CD4-positive, alpha-beta memory T cell (primary cell): ENCODE measurements at places on chromosomes 3 and 15.

DNA sequence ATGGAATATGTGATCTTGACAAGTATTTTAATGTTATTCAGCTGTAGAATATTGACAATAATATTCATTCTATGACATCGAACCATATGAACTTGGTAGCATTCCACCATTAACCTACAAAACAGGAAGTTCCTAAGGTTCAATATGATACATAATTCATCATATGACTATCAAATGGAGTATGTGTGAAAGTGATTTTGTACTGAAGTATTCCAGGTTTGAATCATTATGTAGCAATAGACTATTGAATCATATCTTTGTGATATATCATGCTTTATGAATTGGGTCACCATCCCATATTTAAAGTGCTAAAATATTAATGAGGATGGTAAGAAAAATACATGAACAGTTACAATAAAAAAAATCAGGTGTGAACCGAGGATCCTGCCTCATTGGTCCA lies 95.1 kb downstream of the TP63 start:
- H3K27me3 ChIP-seq = no peaks in the 10 kb centered on the region
- H3K4me3 ChIP-seq = no peak overlapping the region
- H3K4me1 ChIP-seq = no peaks in the 10 kb centered on the region
- no peaks in the 10 kb centered on the region for H3K36me3 ChIP-seq
- no peak for DNase-seq
- H3K27ac ChIP-seq = no peak overlapping the region

GRCh38 chr15:63499611-63500010 lies 4.8 kb upstream of the USP3 start:
- no peak overlapping the region for H3K4me3 ChIP-seq
- no peak for DNase-seq
- peaks cover 94% of the 10 kb centered on the region for H3K4me1 ChIP-seq
- H3K27me3 ChIP-seq = no peaks in the 10 kb centered on the region

DNA sequence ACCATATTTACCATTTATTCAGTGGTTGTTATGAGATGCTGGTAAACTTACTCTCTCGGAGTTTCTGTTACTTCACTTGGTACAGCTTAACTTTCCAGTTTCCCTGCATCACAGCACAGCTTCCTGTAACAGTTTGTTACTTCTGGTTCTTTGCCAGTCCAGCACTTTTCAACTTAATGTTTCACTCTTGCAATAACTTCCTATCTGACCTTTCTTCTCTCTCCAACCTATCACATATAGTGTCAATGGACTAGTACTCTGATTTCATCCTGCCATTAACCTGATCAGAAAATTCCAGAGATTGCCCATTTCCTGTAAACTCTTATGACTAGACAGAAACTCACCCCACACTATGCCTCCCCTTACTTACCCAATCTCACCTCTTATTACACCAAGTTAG lies 3.9 kb upstream of the ATP11B start:
- no peak overlapping the region for H3K27ac ChIP-seq
- DNase-seq = no peak
- H3K4me3 ChIP-seq = no peak overlapping the region
- peaks cover 4% of the 10 kb centered on the region for H3K27me3 ChIP-seq
- H3K4me1 ChIP-seq = no peaks in the 10 kb centered on the region

DNA sequence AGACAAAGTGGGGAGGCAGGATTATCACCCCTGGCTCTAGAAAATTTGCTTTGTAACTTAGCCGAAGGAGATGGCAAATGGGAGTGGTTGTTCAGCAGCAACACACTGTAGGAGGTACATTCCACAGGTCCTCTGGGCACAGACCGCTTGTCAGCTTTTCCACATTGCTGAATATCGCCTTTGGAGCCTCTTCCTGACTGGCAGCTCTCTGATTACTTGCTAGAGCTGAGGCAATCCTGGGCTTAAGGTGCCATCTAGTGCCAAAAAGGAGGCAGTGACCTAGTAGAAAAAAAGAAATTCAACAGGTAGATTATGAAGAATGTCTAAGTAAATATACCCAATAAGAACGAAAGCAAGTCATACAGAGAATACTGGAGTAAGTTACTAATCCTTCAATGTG lies 13.1 kb upstream of the SCN5A start:
- no peaks in the 10 kb centered on the region for H3K4me1 ChIP-seq
- no peaks in the 10 kb centered on the region for H3K36me3 ChIP-seq
- H3K27me3 ChIP-seq = no peaks in the 10 kb centered on the region
- DNase-seq = no peak
- no peak overlapping the region for H3K27ac ChIP-seq
- no peak overlapping the region for H3K4me3 ChIP-seq

DNA sequence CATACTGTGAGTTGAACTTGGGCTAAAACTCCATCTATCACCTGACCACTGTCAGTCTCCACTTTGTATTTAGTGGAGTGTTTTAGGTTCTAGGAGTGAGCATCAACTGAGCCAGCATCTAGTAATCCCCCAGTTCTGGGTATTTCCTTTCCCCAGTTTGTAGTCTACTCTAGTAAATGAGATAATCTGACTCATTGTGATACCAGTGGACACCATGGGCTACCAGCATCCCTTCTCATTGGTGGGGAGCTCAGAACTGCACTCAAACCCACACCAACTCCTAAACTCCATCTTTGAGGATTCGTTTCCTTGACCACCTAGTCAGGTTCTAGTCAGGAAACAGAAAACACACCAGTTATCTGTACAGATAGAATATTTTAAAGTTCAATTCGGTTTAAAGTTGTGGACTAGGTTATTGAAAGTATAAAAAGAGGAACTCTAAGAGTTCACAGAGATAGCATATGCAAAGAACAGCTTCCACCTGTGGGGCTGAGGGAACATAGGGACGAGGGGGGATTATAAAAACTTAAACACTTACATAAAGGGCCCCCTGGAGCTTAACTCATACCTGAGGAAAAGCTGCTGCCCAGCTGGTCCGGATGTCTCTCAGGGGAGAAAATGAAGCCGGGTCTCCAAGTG lies 36.0 kb downstream of the LEO1 start:
- H3K4me1 ChIP-seq = no peaks in the 10 kb centered on the region
- no peak overlapping the region for H3K4me3 ChIP-seq
- peaks cover 17% of the 10 kb centered on the region for H3K36me3 ChIP-seq
- no peak overlapping the region for H3K27ac ChIP-seq

GRCh38 chr3:46080969-46081345 lies 53.7 kb upstream of the XCR1 start:
- H3K27me3 ChIP-seq = no peaks in the 10 kb centered on the region
- H3K4me1 ChIP-seq = peaks cover 3% of the 10 kb centered on the region
- no peak overlapping the region for H3K4me3 ChIP-seq

GRCh38 chr3:133713347-133713746 lies 32.8 kb upstream of the TF start:
- H3K4me1 ChIP-seq = no peaks in the 10 kb centered on the region
- no peak overlapping the region for H3K27ac ChIP-seq
- H3K36me3 ChIP-seq = no peaks in the 10 kb centered on the region
- DNase-seq = no peak
- no peak overlapping the region for H3K4me3 ChIP-seq

- H3K27me3 ChIP-seq = no peaks in the 10 kb centered on the region
- H3K27ac ChIP-seq = peak overlapping the region; percentile 50
- no peaks in the 10 kb centered on the region for H3K36me3 ChIP-seq
- H3K4me3 ChIP-seq = peak overlapping the region; percentile 37
Observed at GRCh38 chr3:136885357-136886213, 23.6 kb downstream of the NCK1 start.

- H3K36me3 ChIP-seq = peaks cover 33% of the 10 kb centered on the region
- no peak overlapping the region for H3K4me3 ChIP-seq
- no peak for DNase-seq
- H3K4me1 ChIP-seq = no peaks in the 10 kb centered on the region
- H3K27ac ChIP-seq = no peak overlapping the region
Observed at GRCh38 chr15:78291052-78291451, 8.4 kb downstream of the SKIC8 start.

GRCh38 chr3:95725770-95726169 lies 1088.6 kb upstream of the EPHA6 start:
- no peaks in the 10 kb centered on the region for H3K36me3 ChIP-seq
- no peaks in the 10 kb centered on the region for H3K27me3 ChIP-seq
- H3K4me1 ChIP-seq = no peaks in the 10 kb centered on the region
- H3K27ac ChIP-seq = no peak overlapping the region
- H3K4me3 ChIP-seq = no peak overlapping the region

GRCh38 chr15:68352401-68353062 lies 75.0 kb downstream of the FEM1B start:
- H3K4me3 ChIP-seq = no peak overlapping the region
- H3K36me3 ChIP-seq = no peaks in the 10 kb centered on the region
- H3K27ac ChIP-seq = no peak overlapping the region
- H3K27me3 ChIP-seq = no peaks in the 10 kb centered on the region
- H3K4me1 ChIP-seq = no peaks in the 10 kb centered on the region

GRCh38 chr3:36944012-36944640 lies 728 bp downstream of the TRANK1 start:
- no peaks in the 10 kb centered on the region for H3K27me3 ChIP-seq
- H3K27ac ChIP-seq = peak overlapping the region; percentile 67
- peak overlapping the region; percentile 21 for H3K4me3 ChIP-seq

- no peak overlapping the region for H3K4me3 ChIP-seq
- H3K4me1 ChIP-seq = no peaks in the 10 kb centered on the region
- no peaks in the 10 kb centered on the region for H3K27me3 ChIP-seq
- H3K36me3 ChIP-seq = no peaks in the 10 kb centered on the region
Observed at GRCh38 chr15:83866692-83867091, 212.8 kb downstream of the ADAMTSL3 start.

DNA sequence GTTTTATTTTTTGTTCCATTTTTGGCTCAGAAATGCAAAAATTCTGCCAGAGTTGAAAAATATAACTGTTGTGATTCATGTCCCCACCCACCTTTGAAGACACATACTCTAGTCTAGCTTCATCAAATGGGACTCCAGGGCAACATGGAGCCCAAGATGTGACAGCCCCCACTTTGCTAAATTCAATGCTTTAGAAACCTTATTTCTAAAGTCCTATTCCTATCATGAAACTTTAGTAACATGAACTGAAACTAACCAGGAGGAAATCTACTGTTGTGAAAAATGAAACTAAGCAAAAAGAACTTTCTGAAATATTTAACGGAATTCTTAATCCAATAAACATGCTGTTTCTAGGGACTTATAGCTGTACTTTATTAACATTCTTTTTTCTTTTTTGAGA lies 20.3 kb downstream of the UBP1 start:
- H3K27me3 ChIP-seq = no peaks in the 10 kb centered on the region
- peaks cover 6% of the 10 kb centered on the region for H3K36me3 ChIP-seq

- no peaks in the 10 kb centered on the region for H3K36me3 ChIP-seq
- DNase-seq = peak; percentile 51
- no peak overlapping the region for H3K4me3 ChIP-seq
- no peaks in the 10 kb centered on the region for H3K4me1 ChIP-seq
Observed at GRCh38 chr15:89760303-89761008, 9.4 kb upstream of the MESP1 start.

DNA sequence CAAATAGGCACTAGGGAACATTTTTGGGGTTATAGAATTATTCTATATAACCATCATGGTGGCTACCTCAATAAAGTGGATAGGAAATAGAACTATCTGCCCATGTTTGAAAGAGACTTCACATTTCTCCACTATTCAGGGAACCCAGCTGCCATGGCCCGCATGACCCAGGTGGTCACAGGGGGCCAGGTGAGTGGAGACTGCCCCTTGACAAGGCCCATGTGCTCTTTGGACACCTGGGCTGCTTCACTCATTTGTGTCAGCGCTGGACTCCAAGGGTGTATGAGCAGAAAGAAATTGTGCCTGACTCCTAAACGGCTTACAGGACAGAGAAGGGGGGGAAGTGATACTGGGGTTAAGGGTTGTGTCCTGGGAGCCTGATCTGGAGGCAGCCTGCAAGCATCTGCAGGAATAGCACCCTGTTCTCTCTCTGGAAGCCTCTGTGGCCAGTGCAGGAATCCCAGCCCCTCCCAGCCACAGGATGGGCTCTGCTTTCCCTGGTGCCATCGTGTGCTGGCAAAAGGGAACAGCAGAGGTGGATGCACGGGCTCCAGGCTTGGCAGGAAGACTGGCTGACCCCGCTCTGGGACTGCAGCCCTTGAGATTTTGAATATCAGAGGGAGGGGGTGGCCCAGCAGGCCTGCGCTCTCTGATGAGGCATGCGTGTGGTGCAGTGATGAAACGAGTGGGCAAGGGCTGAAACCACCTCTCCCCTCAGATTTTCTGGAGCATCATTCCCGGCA lies 9.1 kb upstream of the C3orf22 start:
- no peak overlapping the region for H3K27ac ChIP-seq
- DNase-seq = no peak
- no peaks in the 10 kb centered on the region for H3K36me3 ChIP-seq
- H3K27me3 ChIP-seq = no peaks in the 10 kb centered on the region
- H3K4me3 ChIP-seq = no peak overlapping the region
- H3K4me1 ChIP-seq = no peaks in the 10 kb centered on the region

DNA sequence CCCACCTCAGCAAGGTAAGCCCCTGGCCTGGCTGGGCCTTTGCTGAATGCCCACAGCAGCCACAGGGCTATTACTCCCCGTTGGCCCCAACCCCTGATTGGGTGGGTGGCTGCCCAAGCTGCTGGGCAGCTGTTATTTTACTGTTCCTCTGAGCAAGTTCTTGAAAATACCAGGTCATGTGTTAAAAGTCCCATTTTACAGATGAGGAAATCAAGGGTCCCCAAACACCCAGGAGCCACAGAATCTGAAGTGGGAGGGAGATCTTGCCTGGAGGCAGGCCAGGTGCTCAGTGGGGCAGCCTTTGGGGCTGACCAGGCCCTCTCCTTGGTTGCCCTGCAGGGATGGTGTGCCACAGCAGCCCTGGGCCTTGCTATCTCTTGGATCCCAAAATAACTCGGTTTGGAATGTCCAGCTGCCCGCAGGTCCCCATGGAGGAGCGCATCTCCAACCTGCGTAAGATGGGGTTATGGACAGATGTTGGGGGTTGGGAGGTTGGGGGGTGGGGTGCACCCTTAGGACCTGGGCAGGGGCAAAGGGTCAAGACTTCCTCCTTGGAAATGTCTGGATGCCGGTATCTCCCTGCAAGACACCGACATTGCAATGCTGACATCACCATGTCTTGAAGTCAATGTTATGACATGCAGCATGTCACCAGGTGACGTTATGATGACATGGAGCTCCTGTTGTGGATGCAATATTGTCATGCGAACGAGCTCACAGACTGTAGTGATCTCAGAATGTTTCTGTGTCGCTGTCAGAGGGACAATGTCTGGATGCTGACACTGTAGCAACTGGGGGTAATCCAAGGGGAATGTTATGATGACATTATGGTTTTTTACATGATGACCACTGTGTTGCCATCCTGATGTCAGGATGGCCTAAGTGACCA lies 13.3 kb upstream of the CSPG4 start:
- no peak overlapping the region for H3K4me3 ChIP-seq
- no peaks in the 10 kb centered on the region for H3K4me1 ChIP-seq
- DNase-seq = no peak
- no peak overlapping the region for H3K27ac ChIP-seq
- H3K27me3 ChIP-seq = no peaks in the 10 kb centered on the region

GRCh38 chr3:105353485-105354161 lies 13.1 kb upstream of the ALCAM start:
- H3K27me3 ChIP-seq = peaks cover 19% of the 10 kb centered on the region
- H3K4me1 ChIP-seq = no peaks in the 10 kb centered on the region
- H3K27ac ChIP-seq = no peak overlapping the region
- no peak for DNase-seq
- no peak overlapping the region for H3K4me3 ChIP-seq
